ENCODE measurements at places on chromosomes 13 and 19. TPM values are rescaled to one million over a fixed set of nuclear protein-coding genes. Genes with fewer than 3 reads are reported as not detected.

HSD17B14 gene
- not detected for total RNA-seq

- DNase-seq: peak; percentile 80
These were observed at the start of gene CYP4F12 for GRCh38 chr19:15672580-15673175. CYP4F12 (plus strand) TSS chr19:15673087; CDS start chr19:15673530, 443 bp downstream.

GRCh38 chr19:45881909-45882528, 3.9 kb downstream of the IRF2BP1 start:
- no peak for DNase-seq

DNA sequence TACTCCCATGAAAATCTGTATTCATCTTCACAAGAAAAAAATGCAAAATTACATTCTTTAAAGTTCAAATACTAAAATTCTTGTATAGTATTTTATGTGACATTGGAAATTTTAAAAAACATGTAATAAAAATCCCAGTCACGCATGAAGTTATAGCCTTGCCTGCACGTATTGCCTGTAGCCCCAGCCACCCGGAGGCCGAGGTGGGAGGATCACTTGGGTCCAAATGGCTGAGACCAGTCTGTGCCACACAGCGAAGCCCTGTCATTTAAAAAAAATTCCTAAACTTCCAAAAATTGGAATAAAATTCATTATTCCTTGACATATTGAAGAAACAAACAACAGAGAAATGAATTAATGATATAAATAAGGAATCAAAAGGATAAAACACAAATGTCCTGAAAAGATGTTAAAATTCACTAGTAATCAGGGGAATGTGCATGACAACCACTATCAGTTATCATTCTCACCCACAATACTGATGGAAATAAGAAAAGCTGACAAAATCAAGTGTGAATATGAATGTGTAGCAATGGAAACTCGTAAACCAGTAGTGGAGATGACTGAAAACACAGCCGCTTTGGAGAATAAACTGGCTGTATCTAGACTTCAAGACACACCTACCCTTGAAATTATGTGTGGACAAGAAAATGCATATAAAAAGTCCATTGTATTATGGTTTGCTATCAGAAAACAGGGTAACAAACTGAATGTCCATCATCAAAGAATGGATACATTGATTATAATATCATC, 7.5 kb downstream of the CARD8 start:
- no peak for DNase-seq

DNA sequence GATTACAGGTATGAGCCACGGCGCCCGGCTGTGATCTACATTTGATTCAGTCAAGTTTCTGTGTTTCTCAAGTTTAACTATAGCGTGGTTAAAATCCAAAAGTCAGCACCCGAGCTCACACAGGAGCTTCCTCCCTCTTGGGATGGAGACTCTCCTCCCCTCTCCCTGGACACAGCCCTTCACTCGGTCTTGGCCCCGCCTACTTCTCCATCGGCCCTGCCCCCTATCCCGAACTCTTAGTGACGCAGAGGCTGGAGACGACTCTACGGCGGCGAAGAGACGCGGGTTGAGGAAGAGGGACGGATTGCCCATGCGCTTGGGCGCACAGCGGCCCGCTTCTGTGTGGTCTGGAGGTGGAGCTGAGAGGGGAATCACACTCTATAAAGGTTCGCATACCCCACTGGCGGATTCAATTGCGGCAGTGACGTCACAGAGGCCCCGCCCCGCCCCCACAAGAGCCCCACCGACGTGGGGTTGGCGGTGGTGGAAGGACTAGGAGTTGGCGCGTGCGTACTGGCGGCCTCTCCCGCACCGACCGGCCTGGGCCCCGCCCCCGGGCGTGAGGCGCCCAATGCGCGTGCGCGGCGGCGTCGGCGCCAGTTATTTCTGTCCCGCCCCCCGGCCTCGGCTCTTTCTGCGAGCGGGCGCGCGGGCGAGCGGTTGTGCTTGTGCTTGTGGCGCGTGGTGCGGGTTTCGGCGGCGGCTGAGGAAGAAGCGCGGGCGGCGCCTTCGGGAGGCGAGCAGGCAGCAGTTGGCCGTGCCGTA, at the start of gene TRIM28:
TSS of gene TRIM28 (plus strand) at position 239 of the 765 bp plus-strand sequence. CDS start 694 bp downstream, outside the sequence.
- DNase-seq: peak; percentile 99

GRCh38 chr19:44903602-44904425, 1.8 kb upstream of the APOE start:
- DNase-seq: peak; percentile 49
